CD4-positive, alpha-beta memory T cell (primary cell): ENCODE measurements at places on chromosomes 5 and 9.

GRCh38 chr9:117869712-117870111 lies 165.5 kb downstream of the TLR4 start:
- H3K4me1 ChIP-seq: no peaks in the 10 kb centered on the region
- DNase-seq: no peak
- H3K4me3 ChIP-seq: no peak overlapping the region
- H3K36me3 ChIP-seq: no peaks in the 10 kb centered on the region
- H3K27me3 ChIP-seq: no peaks in the 10 kb centered on the region

- H3K4me1 ChIP-seq: no peaks in the 10 kb centered on the region
- H3K36me3 ChIP-seq: no peaks in the 10 kb centered on the region
- H3K27ac ChIP-seq: no peak overlapping the region
- no peak for DNase-seq
Observed at GRCh38 chr5:2523180-2523579, 228.3 kb downstream of the IRX2 start.

- H3K27me3 ChIP-seq: no peaks in the 10 kb centered on the region
- H3K4me1 ChIP-seq: no peaks in the 10 kb centered on the region
- no peaks in the 10 kb centered on the region for H3K36me3 ChIP-seq
Observed at GRCh38 chr5:5799826-5800225, 377.3 kb downstream of the ICE1 start.

- DNase-seq: no peak
- no peaks in the 10 kb centered on the region for H3K4me1 ChIP-seq
- H3K27ac ChIP-seq: no peak overlapping the region
- H3K27me3 ChIP-seq: no peaks in the 10 kb centered on the region
Observed at GRCh38 chr5:78808380-78808779, 159.8 kb upstream of the LHFPL2 start.

DNA sequence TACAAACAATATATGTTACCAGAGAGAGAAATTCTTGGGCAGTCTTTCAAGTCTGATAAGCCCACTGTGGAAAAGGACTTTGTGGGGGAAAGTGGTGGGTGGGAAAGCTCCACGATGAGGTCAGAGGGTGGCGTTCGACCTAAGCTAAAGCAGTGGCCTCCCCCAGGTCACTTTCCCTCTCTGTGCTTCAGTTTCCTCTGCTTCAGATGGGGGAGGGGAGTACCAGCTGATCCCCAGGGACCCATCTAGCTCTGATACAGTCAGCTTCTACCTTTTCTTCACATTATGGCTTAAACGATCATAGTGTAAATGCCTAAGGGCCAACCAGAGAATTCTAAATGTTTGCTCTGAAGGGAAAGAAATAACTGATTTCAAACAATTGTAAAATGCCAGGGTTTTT lies 36.6 kb upstream of the ARSB start:
- H3K36me3 ChIP-seq: no peaks in the 10 kb centered on the region
- H3K27me3 ChIP-seq: peaks cover 12% of the 10 kb centered on the region
- H3K4me3 ChIP-seq: no peak overlapping the region
- H3K4me1 ChIP-seq: no peaks in the 10 kb centered on the region
- H3K27ac ChIP-seq: no peak overlapping the region
